ENCODE measurements at places on chromosomes 2 and 18.

DNA sequence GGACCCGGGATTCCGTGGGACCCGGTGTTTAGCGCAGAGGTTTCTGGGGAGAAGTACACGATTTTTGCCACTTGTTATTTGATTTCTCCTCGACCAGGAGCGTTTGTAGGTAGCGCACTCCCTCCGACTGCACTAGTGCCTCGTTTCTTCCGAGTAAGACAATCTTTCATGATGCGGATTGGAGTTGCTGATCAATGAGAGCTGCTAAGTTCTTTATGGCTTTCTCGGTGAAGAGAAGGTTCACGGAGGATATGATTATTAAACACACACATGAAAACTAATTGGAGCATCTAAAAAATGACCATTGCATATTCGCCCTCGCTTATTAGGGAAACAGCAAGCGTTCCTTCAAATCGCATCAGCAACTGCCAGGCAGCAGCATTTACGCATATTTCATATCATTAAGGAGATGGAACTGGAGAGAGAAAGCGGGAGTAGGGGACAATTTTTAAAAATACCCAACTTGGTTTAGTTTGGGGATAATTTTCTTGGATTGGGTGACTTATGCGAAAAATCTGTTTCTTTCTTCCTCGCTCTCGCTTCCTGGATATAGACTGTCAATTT is 616 bp downstream of the EML6 start:
- no peak for DNase-seq

GRCh38 chr2:27888790-27889189 is 1.4 kb downstream of the RBKS start:
- DNase-seq: no peak

- DNase-seq: no peak
These were observed 199.8 kb downstream of the EPHA4 start for GRCh38 chr2:221372159-221372884.

- no peak for DNase-seq
These were observed 44.0 kb downstream of the ASAP2 start for GRCh38 chr2:9250498-9251153.

- DNase-seq: no peak
These were observed 69.6 kb downstream of the KLHL29 start for GRCh38 chr2:23454501-23455120.

- DNase-seq: no peak
These were observed 170.6 kb downstream of the FHOD3 start for GRCh38 chr18:36468161-36468560.

- DNase-seq: no peak
These were observed 209.8 kb downstream of the DCDC2C start for GRCh38 chr2:3913166-3913565.
